ENCODE measurements at places on chromosomes 5 and 9.

DNA sequence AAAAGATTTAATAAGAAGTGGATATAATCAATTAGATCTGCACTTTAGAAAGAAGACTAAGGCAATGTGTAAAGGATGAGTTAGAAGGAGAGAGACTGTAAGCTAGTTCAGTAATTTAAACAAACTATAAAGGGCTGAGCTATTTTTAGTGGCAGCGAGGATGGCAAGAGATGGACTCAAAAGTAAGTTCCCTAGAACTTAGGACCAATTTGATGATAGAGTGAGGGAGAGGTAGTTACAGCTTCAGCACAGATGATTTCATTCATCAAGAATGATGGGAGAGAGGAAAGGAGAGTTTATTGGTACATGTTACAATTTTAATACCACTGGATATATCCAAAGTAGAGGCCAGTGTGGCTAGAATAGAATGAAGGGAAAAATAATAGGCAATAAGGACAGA, 19.1 kb downstream of the NADK2 start:
- DNase-seq = no peak

DNA sequence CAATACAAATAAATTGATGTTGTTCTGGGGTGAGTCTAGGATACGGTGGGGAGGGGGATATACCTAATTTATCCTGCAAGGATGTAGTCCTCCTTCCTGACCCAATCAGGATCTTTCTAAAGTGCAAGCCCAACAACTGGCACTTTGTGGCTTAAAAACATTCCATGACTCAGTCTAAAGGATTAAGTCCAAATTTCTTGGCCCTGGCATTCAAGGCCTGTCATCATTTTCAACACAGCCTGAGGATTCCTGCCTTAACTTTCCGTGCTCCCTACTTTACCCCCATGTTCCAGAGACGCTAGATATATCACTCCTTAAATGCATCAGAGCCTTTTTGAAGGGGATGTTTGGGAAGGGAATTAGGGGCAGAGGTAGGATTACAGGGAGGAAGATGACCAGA, 1.0 kb downstream of the FAM221B start:
- DNase-seq = no peak

- DNase-seq = no peak
These were observed 18.8 kb downstream of the GLE1 start for GRCh38 chr9:128523199-128523925.

DNA sequence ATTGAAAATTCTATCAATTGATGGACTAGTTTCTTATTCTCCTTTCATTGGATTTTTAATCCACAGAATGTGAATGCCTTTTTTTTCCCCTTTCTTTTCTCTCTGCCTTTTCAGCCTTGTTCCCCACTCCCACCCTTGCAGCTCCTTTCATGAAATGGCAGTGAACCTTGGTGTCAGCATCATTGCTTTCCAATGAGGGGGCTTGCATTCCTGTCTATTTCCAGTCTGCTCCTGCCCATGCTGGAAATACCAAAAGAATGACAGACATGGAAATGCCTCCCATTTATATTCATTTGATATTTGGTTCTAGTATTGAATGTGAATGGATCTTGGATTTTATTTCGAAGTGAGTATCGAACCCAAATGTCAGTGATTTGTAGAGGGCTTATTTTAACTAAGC, 162.7 kb upstream of the SGCD start:
- no peak for DNase-seq

GRCh38 chr5:155303120-155303519, 289.6 kb downstream of the KIF4B start:
- DNase-seq = no peak

- no peak for DNase-seq
These were observed 39.2 kb downstream of the GRAMD2B start for GRCh38 chr5:126462239-126463014.

GRCh38 chr5:3534997-3535396, 60.6 kb upstream of the IRX1 start:
- no peak for DNase-seq

DNA sequence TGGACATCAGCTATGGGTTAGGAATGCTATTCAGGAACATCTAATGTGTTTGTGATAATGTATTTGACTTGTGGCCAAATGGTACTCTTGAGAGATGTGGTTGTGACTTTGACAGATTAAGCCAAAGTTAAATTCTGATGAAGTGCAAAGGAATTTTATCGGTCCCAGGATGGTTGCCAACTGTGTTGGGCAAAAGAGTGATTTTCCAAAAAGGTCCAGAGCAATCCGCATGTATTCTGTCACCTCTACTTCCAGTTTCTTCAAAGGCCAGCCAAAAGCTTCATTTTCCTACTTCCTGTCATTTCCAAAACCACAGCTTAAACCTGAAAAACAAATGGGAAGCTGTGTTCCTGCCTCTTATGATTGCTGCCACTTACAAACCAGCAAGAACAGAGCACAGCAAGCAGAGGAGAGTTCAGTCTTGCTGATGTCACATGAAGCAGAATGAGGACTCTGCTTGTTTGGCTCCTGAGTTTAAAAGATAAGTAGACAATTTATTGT, 59.8 kb downstream of the MARCHF3 start:
- no peak for DNase-seq

DNA sequence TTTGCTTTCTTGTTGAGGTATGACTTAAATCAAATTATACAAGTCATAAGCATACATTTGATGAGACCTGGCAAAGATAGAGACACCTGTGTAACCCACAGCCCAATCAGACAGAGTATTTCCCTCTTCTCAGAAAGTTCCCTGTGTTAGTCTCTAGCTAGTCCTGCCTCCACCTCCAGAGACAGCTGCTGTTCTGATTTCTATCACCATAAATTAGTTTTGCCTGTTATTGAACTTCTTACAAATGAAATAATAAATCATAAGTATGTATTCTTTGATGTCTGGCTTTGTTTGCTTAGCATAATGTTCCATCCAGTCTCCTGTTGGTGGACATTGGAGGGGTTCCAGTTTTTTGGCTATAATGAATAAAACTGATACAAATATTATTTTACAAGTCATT, 194.5 kb downstream of the ICE1 start:
- no peak for DNase-seq

DNA sequence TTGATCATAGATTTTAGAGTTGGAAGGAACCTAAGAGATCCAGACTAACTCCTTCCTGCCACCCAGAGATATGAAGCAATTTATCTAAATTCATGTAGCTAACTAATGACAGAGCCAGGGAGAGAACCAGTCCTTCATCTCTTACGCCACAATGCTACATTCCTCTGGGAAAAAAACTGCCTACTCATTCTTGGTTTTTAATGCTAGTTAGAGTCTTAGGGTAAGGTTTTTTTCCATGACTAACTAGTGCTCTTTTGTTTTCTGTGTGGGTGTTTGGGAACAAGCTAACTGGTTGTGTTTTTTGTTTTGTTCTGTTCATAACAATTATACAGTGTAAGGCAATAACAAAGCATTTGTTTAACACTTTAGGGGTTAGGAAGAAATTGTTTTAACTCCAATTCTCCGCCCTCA, 52.4 kb downstream of the SLC44A1 start:
- DNase-seq = no peak

DNA sequence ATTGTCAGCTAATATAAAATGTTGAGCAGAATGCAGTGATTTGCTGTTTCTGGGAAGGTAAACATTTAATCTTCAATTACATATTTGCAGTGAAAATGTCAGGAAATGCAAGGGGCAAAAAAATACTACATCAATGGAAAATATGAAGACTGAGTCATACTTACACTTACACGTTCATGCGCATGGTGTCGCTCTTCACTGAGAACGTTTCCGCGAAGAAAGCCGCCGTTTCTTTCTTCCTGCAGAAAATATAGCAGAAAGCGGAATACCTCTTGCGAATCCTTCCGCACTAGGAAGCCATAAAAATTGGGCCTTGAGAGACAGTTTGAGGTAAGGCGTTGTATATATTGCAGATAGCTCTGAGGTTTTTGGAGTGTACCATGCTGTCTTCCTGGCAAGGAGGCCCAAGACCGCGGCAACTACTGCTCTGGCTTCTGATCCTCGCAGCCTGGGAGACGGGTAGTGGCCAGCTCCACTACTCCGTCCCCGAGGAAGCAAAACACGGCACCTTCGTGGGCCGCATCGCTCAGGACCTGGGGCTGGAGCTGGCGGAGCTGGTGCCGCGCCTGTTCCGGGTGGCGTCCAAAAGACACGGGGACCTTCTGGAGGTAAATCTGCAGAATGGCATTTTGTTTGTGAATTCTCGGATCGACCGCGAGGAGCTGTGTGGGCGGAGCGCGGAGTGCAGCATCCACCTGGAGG, at the start of gene PCDHA13:
TSS of gene PCDHA13 (plus strand) at position 236 of the 702 bp plus-strand sequence. CDS start at position 381, 145 bp downstream.
- DNase-seq = no peak

GRCh38 chr9:136363949-136364748, 605 bp upstream of the DNLZ start:
- no peak for DNase-seq

- DNase-seq = no peak
These were observed 603 bp downstream of the SAXO1 start for GRCh38 chr9:19032406-19032805.

DNA sequence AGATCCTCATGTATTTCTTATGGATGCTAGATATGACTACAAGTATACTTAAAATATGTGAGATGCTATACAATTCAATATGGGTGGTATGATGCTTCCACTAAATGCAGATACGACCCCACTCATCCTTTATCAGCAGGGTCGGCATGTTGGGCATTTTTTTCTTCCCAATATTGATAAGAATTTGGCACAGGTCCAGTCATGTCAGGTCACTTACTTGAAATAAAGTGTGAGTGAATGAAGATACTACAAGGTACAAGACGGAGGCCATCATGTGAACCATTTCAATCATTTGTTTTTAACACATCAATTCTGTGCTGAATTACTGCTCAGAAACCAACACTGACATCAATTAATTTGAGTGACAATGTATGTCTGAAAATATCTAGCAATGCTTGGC, 146.9 kb upstream of the GNA14 start:
- no peak for DNase-seq

DNA sequence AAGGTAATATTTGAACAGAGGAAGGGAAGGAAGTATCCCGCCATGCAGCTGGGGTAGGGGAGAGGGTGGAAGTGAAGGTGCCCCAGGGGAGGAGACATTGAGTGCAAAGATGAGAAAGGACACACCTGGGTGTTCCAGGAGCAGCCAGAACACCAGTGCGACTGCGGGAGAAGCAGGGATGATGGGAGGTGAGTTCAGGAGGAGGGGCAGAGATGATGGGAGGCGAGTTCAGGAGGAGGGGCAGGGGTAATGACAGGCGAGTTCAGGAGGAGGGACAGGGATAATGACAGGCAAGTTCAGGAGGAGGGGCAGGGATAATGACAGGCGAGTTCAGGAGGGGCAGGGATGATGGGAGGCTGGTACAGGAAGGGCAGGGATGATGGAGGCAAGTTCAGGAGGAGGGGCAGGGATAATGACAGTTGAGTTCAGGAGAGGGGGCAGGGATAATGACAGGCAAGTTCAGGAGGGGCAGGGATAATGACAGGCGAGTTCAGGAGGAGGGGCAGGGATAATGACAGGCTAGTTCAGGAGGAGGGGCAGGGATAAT, 17.2 kb upstream of the SPOCK1 start:
- DNase-seq = no peak

GRCh38 chr9:110443866-110444220, 106.2 kb upstream of the TXNDC8 start:
- DNase-seq = no peak

DNA sequence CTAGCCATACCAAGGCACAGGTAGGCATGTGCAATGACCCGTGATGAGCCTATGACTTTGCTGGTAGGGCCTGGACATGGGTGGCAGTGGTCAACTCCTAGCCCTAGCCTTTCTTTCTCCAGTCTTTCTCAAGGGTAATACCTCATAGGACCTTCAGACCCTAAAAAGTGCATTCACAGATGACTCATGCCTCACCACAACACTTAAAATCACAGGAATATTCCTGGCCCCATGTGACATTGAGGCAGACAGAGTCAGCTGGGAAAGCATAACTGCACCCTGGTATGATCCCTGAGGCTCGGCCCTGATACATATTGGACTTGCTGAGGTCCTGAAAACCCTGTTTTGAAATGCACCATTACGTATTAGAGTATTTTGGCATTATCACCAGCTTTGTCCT, 449.5 kb downstream of the HINT1 start:
- DNase-seq = no peak

- DNase-seq = no peak
These were observed 775.6 kb downstream of the NR2F1-AS1 start for GRCh38 chr5:92805446-92805845.

GRCh38 chr5:176447591-176447977, 601 bp upstream of the FAF2 start:
- peak; percentile 48 for DNase-seq

DNA sequence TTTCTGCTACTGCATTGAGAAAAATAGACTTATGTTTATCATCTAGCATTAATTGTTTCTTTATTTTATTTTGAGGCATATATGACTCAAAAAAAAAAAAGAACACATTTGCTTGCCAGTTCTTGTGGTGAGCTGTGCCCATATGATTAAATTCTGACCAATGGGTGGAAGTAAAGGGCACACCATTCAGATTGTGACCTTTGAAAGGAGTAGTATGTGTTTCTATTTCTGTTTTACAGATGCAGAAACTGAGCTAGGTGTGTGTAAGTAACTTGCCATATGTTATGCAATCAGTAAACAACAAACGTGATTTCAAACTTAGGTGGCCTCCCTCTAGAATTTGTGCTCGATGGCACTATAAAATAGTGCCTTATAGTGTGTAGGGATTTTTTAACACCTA, 368.1 kb upstream of the EDIL3 start:
- DNase-seq = no peak

DNA sequence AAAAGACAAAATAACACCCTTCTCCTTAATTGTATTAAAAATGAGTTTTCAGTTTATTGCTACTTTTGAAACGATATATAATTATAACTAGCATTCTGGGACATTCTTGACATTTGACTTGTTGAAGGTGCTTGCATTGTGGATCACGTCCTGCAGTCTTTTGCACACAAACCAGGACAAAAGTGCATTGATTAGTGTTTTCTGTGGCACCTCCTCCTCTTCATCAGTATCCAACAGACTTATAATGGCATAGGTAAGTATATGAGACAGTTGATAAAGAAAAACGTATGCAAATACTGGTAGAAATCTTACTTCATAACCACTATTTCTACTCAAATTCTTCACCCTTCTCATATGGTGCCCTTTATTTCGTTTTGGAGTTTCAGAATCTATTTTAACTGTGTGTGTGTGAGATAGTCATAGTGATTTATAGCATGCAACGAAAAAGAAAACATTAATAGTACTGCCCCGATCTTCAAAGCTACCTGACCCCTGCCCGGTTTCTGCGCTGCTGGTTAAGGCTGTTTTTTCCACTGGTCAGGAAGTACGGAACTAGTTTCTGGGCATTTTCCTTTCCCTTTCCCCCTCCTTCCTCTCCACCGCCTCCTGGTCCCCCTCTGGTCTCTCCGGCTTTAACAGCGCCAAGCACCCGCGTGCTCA, 639 bp upstream of the RASA1 start:
- no peak for DNase-seq

Data from HEK293T (cell line).